ENCODE measurements at places on chromosomes 13 and 19. TPM values are rescaled to one million over a fixed set of nuclear protein-coding genes. Genes with fewer than 3 reads are reported as not detected.

KLK8 gene
- total RNA-seq = 5.9 TPM

ZNF787 gene
- total RNA-seq = 60.8 TPM

- no peak for DNase-seq
- no peaks in the 10 kb centered on the region for H3K4me1 ChIP-seq
- no peak overlapping the region for H3K4me3 ChIP-seq
- H3K27me3 ChIP-seq = no peaks in the 10 kb centered on the region
- H3K36me3 ChIP-seq = no peaks in the 10 kb centered on the region
- H3K27ac ChIP-seq = no peak overlapping the region
These were observed 22.7 kb downstream of the SERTM1 start for GRCh38 chr13:36696410-36697010.

GRCh38 chr19:12786141-12786870, 5.0 kb upstream of the JUNB start:
- H3K4me1 ChIP-seq = peaks cover 27% of the 10 kb centered on the region
- no peaks in the 10 kb centered on the region for H3K36me3 ChIP-seq
- no peak for DNase-seq
- no peak overlapping the region for H3K4me3 ChIP-seq
- H3K27ac ChIP-seq = no peak overlapping the region

- H3K27me3 ChIP-seq = no peaks in the 10 kb centered on the region
- DNase-seq = peak; percentile 34
- H3K27ac ChIP-seq = peak overlapping the region; percentile 100
- H3K4me1 ChIP-seq = peaks cover 31% of the 10 kb centered on the region
- H3K36me3 ChIP-seq = peaks cover 40% of the 10 kb centered on the region
These were observed 142.0 kb downstream of the ZNF737 start for GRCh38 chr19:20423381-20424197.

CD79A gene
- 1.2 TPM for total RNA-seq

GRCh38 chr13:112744168-112745021, 54.6 kb downstream of the ATP11A start:
- H3K4me3 ChIP-seq = no peak overlapping the region
- no peaks in the 10 kb centered on the region for H3K36me3 ChIP-seq
- H3K4me1 ChIP-seq = peaks cover 66% of the 10 kb centered on the region
- no peak for DNase-seq
- H3K27me3 ChIP-seq = no peaks in the 10 kb centered on the region
- H3K27ac ChIP-seq = peak overlapping the region; percentile 37

GRCh38 chr13:75670496-75670895, 34.4 kb downstream of the LMO7 start:
- no peaks in the 10 kb centered on the region for H3K36me3 ChIP-seq
- DNase-seq = no peak
- no peak overlapping the region for H3K27ac ChIP-seq

GRCh38 chr13:98875146-98875729, 102.6 kb downstream of the DOCK9 start:
- H3K4me1 ChIP-seq = peaks cover 34% of the 10 kb centered on the region
- H3K27me3 ChIP-seq = no peaks in the 10 kb centered on the region
- peak overlapping the region; percentile 92 for H3K27ac ChIP-seq

- DNase-seq = no peak
- peaks cover 3% of the 10 kb centered on the region for H3K36me3 ChIP-seq
- no peak overlapping the region for H3K27ac ChIP-seq
- no peaks in the 10 kb centered on the region for H3K4me1 ChIP-seq
- no peak overlapping the region for H3K4me3 ChIP-seq
These were observed 8.5 kb upstream of the XPO4 start for GRCh38 chr13:20911037-20911436.

DNA sequence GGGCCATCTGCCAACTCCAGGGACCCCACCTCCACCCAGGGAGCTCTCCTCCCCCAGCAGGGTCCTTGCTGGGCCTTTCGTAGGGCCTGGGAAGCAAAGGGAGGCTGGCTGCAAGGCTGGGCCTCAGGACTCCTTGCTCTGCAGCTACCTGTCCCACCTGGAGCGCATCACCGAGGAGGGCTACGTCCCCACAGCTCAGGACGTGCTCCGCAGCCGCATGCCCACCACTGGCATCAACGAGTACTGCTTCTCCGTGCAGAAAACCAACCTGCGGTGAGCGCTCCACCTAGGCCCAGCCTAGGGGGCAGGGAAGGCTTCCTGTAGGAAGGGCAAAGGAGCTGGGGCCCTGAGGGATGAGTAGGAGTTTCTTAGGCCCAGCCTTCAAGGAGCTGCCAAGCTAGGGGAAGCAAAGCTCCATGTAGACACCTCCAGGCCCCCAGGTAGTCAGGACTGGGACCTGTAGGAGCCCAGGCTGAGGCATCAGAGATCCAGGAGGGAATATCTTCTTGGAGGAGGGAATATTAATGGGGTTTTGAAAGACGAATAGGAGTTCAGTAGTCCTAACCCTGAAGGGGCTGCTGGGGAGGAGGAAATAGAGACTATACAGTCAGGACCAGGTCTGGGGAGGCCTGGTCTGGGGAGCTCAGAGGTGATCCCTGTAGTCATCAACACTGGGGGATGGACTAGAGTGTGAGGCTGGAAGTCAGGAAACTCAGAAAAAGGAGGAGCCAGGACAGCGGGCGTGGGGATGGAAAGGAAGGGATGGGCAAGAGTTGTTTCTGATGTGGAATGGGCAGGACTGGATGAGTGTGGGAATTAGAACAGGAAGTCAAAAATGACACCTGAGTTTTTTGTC, 16.0 kb downstream of the GNA15 start:
- no peaks in the 10 kb centered on the region for H3K27me3 ChIP-seq
- peaks cover 3% of the 10 kb centered on the region for H3K4me1 ChIP-seq
- H3K36me3 ChIP-seq = no peaks in the 10 kb centered on the region
- no peak overlapping the region for H3K27ac ChIP-seq

DNA sequence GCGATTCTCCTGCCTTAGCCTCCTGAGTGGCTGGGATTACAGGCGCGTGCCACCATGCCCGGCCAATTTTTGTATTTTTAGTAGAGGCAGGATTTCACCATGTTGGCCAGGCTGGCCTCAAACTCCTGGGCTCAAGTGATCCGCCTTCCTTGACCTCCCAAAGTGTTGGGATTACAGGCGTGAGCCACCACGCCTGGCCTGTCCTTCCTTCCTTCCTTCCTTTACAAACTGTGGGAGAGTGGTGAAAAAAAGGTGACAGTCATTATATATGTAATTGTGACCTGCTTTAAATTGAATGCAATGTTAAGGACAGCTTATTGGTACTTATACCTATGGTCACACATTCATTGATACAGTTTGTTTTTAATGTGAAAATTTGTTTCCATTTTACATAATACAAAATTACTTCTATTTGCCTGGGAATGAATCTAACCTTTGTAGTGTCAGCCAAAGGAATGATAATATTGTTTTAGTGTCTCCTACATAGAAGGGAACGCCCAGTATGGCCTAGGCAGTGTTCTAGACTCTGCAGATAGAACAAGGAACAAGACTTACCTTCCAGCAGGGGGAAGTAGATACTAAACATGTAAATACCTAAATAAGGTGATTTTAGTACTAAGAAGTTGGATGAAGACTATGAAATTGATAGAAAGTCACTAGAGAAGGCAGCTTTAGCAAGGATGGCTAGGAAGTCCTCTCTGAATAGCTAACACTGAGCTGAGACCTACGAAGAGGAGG, 146.3 kb downstream of the GGACT start:
- no peak overlapping the region for H3K4me3 ChIP-seq
- H3K27me3 ChIP-seq = no peaks in the 10 kb centered on the region
- H3K4me1 ChIP-seq = peaks cover 51% of the 10 kb centered on the region
- no peaks in the 10 kb centered on the region for H3K36me3 ChIP-seq
- DNase-seq = no peak
- H3K27ac ChIP-seq = peak overlapping the region; percentile 11

DNA sequence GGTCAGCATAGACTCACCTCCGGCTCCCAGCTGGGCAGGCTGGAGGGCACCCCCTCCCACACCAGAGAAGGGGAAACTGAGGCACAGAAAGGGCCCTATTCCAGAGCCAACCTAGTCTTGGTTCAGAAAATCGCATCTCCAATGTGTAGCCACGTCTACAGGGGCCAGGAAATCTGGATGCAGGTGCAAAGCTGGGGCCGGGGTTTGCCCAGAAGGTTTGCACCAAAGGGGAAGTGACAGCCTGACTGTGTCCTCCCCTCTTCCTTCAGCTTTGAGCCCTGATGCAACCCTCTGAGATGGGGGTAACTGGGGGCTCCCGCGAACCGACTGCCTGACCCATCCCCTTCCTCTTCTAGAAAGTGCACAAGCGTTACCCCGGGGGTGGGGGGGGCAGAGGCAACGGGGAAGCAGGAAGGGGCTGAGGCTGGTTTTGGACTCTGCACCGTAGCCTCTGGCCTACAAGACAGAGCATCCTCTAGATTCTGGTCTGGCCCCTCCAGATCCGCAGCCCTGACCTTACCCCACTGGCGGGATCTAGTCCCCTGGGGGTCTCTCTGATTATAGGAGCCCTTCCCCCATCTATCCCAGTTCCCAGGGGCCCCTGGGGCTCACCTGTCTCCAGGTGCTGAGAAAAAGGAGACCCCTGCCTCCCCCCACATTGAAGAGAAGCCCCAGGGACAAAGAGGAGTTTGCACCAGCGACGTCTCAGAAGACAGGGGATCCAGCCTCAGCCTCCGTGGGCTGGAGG, 1.1 kb upstream of the ONECUT3 start:
- 0 out of 2 replicates have a peak overlapping the region, but pooled peaks have one; percentile 41 for H3K4me3 ChIP-seq
- H3K36me3 ChIP-seq = no peaks in the 10 kb centered on the region
- no peak for DNase-seq
- H3K27me3 ChIP-seq = peaks cover 91% of the 10 kb centered on the region

GRCh38 chr19:48990400-48990799, 2.7 kb downstream of the GYS1 start:
- peaks cover 33% of the 10 kb centered on the region for H3K4me1 ChIP-seq
- H3K4me3 ChIP-seq = 0 out of 2 replicates have a peak overlapping the region, but pooled peaks have one; percentile 10
- H3K27me3 ChIP-seq = no peaks in the 10 kb centered on the region
- H3K36me3 ChIP-seq = peaks cover 25% of the 10 kb centered on the region
- no peak for DNase-seq
- H3K27ac ChIP-seq = peak overlapping the region; percentile 12

GRCh38 chr19:43609872-43610271, 2.0 kb upstream of the SRRM5 start:
- H3K4me3 ChIP-seq = no peak overlapping the region
- H3K27ac ChIP-seq = no peak overlapping the region
- no peaks in the 10 kb centered on the region for H3K27me3 ChIP-seq
- H3K36me3 ChIP-seq = peaks cover 27% of the 10 kb centered on the region
- DNase-seq = no peak
- peaks cover 6% of the 10 kb centered on the region for H3K4me1 ChIP-seq

DNA sequence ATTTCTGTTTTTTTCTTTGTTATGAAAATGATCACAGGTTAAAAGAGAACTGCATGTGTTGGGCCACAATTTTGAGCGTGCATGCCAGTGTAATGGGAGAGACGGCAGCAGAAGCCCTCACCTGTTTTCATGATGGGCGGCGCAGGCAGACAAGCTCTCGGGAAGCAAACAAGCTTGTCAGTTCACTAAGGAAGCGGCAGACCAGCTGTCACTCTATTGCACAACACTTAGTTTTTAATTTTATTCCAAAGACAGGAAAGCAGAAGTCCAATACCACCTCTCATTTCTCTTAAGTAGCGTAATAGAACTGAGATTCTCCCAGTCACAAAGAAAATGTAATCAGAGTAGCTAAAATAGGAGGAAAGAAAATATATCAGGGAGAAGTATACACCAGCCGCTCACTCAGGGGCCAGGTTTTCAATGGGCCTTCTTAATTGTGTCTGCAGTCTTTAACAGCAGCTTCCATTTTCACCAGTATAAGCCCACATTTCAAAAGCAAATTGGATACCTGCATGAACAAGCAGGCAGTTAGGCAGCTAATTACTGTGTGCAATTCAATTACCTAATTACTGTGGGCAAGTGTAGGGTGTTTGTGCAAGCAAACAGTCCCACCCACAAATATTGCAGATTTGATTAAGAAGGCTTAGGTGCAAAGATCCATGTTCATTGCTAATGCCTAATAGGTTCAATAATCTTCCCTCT, 711.4 kb downstream of the DIAPH3 start:
- no peak overlapping the region for H3K4me3 ChIP-seq
- H3K27ac ChIP-seq = no peak overlapping the region
- H3K4me1 ChIP-seq = peaks cover 60% of the 10 kb centered on the region
- DNase-seq = no peak
- peaks cover 3% of the 10 kb centered on the region for H3K36me3 ChIP-seq
- H3K27me3 ChIP-seq = peaks cover 64% of the 10 kb centered on the region

- no peak overlapping the region for H3K27ac ChIP-seq
- no peaks in the 10 kb centered on the region for H3K4me1 ChIP-seq
- DNase-seq = no peak
- H3K27me3 ChIP-seq = no peaks in the 10 kb centered on the region
- no peaks in the 10 kb centered on the region for H3K36me3 ChIP-seq
- no peak overlapping the region for H3K4me3 ChIP-seq
These were observed 156.5 kb upstream of the SLC10A2 start for GRCh38 chr13:103222683-103223082.

DNA sequence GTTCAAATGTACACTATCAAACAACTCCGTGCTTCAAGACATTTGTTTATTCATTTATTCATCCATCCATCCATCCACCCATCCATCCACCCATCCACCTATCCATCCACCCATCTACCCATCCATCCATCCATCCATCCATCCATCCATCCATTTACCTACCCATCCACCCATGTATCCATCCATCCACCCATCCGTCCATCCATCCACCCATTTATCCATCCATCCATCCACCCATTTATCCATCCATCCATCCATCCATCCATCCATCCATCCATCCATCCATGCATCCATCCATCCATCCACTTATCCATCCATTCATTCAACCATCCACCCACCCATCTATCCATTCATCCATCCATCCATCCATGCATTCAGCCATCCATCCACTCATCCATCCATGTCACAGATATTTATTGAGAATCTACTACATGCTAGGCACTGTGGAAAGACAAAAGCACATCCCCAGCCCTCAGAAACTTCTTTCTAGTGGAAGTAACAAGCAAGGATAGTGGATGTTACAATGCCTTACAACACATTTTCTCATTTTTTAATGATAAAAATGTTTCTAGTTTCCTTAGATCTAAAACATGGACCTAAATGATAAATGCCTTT, 237.6 kb downstream of the ZNF536 start:
- H3K4me1 ChIP-seq = no peaks in the 10 kb centered on the region
- H3K4me3 ChIP-seq = no peak overlapping the region
- no peaks in the 10 kb centered on the region for H3K36me3 ChIP-seq
- no peaks in the 10 kb centered on the region for H3K27me3 ChIP-seq

DNA sequence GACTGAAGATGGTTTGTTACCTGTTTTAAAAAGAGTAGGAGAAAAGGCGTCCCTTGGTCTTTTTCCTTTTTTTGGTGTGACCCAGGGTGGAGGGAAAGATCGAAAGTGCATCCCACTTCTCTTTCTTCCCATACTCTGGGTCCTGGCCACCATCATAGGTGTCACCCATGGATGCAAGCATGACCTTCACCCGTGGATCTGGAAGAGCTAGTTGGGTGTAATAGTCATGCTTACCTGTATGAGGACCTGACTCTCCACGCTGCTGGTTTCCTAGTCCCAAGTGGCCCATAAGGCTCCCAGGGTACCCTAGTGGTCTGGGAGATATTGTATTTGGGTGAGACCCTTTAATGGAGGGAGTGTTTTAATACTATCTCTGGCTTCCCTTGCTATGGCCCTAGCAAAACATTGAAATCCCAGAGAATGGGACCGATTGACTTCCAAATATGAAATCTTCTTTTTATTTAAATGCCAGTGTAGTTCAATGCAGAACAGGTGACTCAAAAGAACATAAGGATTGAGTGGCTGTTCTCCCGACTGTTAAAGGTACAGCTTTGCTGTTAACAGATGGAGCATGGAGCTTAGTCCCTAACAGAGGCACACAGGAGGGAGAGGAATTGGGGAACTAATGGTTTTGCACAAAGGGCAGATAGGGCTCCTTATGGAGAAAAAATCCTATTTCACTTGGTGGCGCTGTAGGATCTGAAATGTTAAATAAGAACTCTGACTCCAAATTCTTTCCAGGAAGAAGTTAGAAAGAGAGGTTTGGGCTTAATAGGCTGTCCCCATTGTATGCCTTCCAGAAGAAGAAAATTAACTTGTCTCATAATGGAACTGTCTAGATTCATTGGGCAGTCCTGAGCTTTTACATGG, 7.0 kb upstream of the ZNF550 start:
- H3K27me3 ChIP-seq = peaks cover 63% of the 10 kb centered on the region
- H3K4me1 ChIP-seq = no peaks in the 10 kb centered on the region
- H3K4me3 ChIP-seq = no peak overlapping the region

All from WTC11 (cell line).